ENCODE measurements at places on chromosomes 1 and 21.

DNA sequence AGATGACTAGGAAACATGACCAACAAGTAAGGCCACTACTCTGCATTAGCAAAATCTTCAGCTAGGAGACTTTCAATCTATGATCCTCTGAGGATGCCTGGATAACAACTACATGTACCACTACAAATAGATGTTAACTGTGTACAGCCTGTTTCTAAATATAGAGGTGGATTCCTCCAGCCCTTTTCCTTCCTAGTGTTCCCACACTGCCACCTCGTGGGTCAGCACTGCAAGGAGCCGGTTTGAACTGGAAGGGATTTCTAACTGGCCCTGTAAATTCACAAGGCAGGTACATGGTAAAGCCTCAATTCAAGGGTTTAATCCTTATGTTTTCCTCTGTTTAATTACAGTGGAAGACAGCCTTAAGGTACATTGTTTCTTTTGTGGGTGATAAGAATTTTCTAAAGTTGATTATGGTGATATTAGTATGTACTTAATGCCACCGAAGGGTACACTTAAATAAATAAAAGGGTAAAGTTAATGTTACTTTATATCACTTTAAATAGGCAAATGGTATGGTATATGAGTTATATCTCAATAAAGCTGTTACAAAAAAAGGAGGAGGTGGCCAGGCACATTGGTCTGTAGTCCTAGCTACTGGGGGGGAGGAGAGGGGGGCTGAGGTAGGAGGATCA, 14.4 kb downstream of the SMYD3 start:
- no peak for DNase-seq

- DNase-seq = no peak
These were observed 5.0 kb upstream of the TNFRSF8 start for GRCh38 chr1:12057940-12058687.

- no peak for DNase-seq
These were observed 52.4 kb upstream of the H6PD start for GRCh38 chr1:9181990-9182783.

DNA sequence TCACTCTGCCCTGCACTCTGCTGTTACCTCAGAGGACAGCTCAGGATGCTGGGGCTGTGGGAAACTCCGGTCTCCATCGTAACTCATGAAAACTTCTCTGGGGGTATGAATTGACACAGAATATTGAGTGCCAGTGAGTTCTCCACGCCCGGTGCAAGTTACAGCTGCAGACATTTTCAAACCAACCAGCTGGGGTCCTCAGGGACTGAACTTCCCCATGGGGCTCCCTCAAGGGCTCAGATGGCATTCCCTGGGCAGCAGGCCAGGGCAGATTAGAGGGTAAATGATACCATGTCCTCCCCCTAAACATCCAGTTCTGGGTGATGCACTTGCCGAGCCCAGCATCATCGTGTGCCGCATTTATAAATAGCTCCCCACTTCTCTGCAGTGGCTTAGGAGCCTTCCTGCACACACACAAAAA, 27.8 kb upstream of the CCSAP start:
- no peak for DNase-seq

DNA sequence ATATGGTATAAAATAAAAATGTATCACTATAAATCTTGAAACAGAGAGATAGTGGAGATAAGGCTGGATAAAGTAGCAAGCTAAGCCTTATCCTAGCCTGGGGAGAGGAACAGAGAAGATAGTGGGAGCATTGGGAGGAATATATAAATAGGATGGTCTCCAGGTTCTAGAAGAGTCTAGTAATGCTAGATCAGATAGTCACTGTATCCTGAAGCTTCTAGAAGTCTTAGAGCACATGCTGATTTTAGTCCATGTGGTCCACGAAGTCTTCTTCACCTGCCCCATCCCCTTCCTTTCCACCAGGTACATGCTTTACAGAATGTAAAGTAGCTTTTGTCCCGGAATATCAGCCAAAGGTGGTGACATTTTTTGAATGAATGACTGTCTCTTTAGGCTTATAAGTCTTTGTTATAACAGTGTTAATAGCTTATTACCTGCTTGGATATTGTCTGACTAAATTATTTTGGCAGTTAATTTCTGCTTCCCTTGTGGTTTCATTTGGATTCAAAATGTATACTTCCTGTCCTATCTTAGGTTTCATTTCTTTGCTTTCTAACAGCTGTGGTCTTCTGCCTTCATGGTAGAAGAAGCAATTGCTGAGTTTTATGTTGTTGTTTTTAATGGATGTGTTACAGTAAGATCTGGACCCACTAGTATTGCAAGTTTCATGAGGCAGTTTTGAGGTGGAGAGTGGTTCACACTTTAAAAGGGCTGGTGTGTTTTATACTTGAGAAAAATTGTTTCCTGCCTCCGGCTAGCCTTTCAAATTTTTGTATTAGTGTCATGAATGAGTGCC, 5.9 kb downstream of the SMG7 start:
- DNase-seq = no peak
